Right renal cortex interstitium (tissue), 3 donors: ENCODE measurements at places on chromosomes 1 and 21. TPM values are rescaled to one million over a fixed set of nuclear protein-coding genes. Genes with fewer than 3 reads are reported as not detected.

The OR2W3 gene
- 0.50 TPM for polyA plus RNA-seq

The UCK2 gene
- 18.7 TPM for polyA plus RNA-seq

The FCRL6 gene
- 0.65 TPM for polyA plus RNA-seq

The RHCE gene
- 1.3 TPM for polyA plus RNA-seq

The RGSL1 gene
- not detected for polyA plus RNA-seq

The TRIM17 gene
- 5.0 TPM for polyA plus RNA-seq

The SPEN gene
- 53.1 TPM for polyA plus RNA-seq

The DMRTA2 gene
- not detected for polyA plus RNA-seq

The LMX1A gene
- polyA plus RNA-seq, result not detected

The INSRR gene
- polyA plus RNA-seq, result 1.3 TPM

DNA sequence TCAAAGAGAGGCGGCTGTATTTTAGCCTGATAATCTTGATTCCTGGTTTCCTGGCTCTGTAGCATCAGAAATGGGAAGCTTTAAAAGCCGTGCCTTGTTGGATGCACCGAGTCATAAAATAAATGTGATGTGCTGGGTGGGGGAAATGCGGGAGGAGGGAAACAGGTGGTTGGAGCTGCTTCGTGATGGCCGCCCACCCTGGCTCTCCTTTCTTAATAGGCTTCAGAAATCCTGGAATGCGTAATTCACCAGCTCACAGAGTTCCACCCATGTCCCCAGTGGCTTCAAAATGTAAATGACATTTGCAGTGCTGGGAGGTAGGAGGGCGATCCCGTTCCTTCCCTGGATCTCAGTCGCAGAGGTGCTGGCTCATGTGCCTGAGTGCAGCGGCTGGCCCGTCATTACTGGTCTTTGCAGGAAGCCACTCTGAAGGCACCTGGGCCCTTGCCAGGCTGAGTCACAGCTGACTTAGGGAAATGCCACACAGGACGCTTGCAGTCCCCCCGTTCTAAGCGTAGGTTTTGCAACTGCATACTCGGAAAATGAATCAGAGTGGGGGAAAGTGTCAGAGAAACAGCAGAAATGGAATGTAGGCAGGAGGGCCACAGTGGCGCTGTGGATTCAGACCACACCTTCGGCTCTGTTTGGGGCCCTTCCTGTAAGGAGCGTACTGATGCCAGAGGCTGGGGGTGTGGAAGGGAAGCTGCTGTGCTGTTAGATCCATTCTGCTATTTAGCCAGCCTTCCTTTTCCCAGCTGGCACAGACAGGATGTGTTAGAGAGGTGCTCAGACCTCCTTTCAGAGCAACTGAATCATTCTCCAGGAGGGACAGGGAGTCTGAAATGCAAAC is 37.6 kb downstream of the GALNT2 start:
- DNase-seq, result no peak

DNA sequence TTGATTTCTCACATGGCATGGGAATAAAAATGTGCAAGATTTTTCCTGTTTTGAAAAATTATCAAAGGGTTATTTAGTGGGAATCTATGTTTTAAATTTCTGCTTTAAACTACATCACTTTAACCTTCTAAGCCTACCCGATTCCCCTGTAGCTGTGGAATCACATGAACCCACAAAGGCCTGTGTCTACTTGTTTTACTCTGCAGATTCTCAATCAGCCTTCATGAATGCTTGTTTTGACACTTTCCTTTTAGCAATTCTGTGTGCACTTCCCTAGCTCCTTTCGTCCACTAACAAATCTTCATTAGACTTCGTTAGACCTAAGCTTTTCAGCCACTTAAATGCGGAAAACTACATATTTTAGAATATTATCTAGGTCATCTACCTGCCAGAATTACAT is 56.0 kb upstream of the C1orf21 start:
- no peak for DNase-seq

- no peak for DNase-seq
Observed at GRCh38 chr1:23449958-23450357, 25.4 kb upstream of the TCEA3 start.

GRCh38 chr21:29667651-29668050 is 272.1 kb downstream of the GRIK1 start:
- DNase-seq, result no peak

DNA sequence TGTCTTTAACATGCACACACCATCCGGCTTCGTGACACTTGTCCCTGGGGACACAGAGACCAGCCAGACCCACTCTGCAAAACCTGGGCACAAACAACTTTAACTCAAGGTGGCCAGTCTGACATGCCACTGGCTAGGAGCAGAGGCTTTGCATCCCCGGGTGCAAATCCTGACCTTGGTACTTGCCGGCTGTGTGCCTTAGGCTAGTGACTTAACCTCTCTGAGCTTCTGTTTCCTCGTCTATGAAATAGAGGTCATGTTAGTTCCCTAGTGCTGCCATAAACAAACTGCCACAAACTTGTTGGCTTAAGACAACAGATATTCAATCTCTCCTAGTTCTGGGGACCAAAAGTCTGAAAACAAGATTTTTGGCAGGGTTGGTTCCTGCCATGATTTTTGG is 60.4 kb downstream of the SDC3 start:
- no peak for DNase-seq

- DNase-seq, result no peak
Observed at GRCh38 chr1:10267921-10268320, 57.6 kb downstream of the KIF1B start.

DNA sequence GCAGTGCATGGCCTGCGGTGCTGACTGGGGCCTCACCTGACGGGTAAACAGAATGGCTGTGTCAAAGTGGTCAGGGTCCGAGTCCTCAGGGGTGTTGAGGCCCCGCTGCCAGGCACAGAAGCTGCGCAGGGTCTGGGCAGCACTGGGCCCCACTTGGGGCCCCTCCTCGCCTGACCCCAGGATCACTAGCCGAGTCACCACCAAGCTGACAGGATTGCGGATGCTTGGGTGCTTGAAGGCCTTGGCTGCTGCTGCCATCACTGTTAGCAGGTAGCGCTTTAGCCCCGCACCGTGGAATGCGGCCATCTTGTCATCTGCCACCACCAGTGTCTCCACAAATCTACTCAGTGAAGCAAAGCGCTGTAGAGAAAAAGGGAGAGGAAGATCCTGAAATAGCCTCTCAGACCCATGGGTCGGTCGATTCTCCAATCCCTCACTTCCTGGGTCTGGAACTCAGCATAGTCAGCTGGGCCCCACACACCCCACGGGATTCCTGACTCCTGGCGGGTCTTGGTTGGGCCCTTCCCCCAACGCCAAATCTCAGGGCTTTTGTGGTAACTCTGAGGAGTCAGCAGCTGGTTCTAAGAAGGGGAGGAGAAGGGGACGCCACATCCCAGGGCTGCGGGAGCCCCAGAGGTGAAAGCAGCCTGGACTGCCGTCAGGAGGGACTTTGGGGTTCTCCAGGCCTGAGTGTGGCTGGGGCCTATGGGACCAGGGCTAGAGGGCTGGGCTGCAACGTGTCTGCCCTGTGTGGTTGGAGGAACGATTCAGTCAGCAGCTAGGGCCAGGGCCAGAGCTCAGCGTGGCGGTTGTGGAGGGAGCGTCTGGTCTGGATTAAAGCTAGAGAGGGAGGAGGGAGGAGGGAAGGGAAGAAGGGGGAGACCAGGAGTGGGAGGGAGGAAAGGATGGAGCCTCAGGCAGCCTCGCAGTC is 2.1 kb downstream of the ADAMTS4 start:
- DNase-seq, result no peak

DNA sequence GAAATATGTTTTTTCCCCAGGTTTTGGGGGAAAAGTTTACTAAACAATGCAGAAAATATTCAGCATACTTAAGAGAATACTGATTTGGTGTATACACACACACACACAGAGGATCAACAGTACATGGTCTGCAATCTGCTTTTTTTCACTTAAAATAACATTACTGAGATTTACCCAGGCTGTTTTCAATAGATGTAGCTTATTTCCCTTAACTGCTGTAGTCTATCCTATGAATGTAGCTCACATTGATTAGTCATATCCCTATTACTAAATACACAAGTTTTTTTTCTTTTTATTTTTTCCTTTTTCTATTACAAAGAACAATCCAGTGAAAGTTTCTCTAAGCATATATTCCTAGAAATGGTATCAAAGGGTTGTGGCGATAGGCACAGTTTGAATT is 266.7 kb upstream of the GREM2 start:
- no peak for DNase-seq

DNA sequence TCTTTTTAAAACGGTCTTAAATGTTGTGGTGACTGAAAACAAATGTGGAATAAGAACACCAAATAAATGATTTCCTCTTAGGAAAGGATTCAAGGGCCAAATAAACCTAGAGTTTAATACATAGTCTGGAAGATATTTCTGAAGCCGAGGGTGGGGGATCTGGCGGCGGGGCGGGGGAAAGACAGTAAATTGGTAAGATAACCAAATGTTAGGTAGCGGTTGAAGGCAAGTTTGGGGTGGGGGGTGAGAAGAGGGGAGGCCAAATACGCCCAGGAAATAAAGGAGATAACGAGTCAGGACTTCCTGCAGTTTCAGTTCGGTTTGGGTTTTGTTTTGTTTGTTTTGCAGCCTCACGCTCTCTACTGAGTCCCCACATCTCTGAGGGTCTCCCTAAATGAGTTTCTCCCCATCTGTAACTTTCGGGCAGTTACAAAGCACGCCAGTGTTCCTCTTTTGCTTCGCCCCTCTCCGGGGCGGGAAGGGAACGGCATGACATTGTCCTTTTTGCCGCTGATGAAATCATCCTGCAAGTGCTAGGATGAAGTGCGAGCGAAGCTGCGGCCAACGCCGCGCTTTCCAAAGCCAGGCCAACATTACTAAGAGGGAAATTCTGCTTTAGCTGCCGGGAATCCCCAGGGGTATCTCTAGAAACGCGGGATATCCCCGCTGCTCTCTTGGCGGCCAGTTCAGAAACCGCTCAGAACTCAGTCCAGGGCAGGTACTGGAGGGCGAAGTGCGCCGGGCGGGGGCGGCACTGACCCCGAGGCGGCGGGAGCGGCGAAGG is 844 bp downstream of the NIBAN1 start:
- DNase-seq, result no peak

DNA sequence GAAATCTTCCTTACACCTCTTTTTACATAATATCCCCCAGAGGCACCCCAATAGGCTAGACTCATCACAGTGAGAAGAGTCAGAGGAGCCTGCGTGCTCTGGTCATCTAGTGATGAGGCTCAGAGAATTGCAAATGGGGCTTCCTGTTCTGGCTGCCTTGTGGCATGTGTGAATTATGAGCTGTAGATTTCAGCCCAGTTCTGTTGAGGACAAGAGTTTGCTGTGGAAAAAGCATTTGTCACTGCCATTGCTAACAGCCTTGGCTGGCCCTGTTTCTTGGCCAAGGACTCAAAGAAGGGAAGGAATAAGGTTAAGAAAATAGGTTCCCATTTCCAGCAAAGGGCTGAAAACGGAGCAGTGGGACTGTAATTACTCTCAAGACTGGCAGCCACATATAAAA is 30.7 kb downstream of the MRAP start:
- no peak for DNase-seq

DNA sequence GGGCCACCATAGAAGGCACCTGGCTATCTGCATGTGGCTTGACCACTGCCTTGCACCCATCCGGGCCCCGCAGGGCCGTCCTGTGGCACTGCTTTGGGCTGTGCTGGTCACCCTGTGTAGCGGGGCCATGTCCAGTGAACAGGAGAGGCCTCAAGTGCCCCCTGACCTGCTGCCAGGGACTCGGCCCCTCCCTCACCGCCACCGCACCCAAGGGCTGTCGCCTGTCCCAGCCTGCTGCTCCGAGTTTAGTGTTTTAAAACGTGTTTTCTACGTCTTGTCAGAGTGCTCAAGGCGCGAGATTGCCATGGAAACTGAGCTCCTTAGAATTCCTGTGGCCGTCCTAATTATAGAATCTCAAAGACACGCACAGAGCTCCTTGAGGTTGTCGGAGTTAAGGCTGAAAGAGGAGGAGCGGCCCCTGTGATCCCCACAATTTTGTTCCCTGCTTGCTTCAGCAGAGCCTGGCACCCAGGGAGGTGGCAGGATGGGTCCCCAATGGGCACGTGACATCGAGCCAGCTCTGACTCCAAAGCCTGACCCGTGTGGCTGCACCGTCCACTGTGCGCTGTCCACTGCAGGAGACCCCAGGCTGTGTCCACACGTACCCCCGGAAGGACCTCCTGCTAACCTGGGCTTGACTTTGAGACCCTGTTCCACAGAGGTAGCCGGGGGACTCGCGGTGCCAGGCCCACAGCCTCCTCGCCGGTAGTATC is 66.2 kb downstream of the FAAP20 start:
- DNase-seq, result no peak

DNA sequence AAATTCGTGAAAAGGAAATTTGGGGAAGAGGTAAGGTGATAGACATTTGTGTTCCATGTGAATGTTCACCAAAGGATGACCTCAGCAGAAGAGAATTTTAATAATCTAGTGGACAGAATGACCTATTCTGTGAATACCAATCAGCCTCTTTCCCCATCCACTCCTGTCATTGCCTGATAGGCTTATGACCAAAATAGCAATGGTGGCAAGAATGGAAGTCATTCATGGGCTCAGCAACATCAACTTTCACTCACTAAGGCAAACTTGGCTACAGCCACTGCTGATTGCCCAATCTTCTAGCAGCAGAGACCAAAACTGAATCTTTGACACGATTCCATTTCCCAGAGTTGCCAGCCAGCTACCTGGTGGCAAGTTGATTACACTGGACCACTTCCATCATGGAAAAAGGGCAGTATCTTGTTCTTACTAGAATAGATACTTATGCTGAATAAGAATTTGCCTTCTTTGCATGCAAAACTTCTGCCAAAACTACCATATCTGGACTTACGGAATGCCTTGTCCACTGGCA is 348.7 kb upstream of the PBX1 start:
- DNase-seq, result no peak

DNA sequence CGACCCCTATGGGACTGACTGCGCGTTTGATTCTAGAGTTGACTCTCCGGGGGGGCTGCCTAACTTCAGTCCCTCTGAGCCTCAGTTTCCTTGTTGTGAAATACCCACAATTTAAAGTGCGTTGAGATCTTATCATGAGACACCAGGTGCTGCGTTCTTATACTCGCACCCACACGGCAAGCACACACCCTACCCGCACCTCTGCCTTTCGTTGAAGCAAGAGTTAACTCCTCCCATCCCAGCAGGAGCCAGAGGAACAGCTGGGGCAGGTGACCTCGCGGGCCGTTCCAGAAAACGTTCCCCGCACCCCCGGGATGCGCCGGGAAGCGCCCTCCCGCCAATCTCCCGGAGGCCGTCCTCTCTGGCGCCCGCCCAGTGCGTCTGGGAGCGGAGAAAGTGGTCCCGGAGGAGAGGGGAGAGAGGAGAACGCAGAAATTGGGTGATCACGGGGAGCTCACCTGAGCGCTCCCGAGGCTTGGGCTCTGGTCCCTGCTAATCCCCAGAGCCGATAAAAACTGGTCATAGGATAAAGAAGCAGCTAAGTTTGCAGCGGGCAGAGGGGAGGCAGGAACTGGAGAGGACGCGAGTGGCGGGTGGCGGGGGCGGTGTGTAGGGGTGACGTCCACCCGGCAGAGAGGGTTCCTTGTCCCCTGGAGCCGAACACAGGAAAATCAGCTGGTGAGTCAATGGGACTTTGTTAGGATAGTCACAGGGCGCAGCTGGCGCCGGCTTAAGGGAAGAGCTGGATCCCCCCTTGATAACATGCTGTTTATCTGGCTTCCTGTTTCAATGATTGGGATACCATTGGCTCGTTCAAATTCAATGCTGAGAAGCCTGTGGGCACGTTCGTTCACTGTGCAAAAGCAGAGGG is 869 bp downstream of the NAV1 start:
- no peak for DNase-seq

- DNase-seq, result no peak
Observed at GRCh38 chr1:233796146-233796783, 108.2 kb upstream of the SLC35F3 start.

- no peak for DNase-seq
Observed at GRCh38 chr1:71583756-71584155, 502.9 kb upstream of the ZRANB2 start.

GRCh38 chr1:22619252-22619651 is 17.2 kb upstream of the C1QA start:
- DNase-seq, result no peak

- no peak for DNase-seq
Observed at GRCh38 chr21:33380483-33380998, 22.7 kb upstream of the IFNGR2 start.
